Activated CD4-positive, alpha-beta T cell treated with anti-CD3 and anti-CD28 coated beads, Interleukin-2, amount 50 U/mL, for 48 hours (primary cell): ENCODE measurements at places on chromosomes 5 and 9.

DNA sequence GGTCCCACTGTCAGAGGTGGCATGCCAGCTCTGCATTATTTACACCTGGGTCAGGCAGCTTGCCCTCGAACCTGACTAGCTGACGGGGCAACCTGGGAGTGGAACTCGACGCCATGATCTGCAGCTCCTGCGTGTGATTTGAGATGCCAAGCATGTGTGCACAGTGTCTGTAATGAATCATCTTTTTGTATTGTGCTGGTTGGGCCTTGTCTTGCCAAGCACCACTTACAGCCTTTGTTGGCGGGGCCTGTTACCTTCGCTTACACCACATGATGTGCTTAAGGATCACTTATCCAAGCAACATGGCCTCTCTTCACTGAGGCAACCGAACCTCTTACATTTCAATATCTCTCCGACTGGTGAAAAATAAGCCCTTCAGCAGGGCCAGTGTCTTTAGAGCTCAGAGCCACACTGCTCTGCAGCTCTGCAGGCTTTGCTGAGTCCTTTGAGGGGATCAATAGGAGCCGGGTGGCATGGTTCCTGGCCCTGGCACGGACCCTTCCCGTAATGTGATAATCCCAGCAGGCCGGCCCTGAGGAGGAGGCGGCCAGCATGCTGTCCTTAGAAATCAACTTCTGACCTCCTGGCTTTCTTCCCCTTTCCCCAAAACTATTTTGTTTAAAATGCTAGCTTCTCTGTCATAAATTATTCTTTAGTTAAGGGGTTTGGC, 297.7 kb upstream of the CD180 start:
- DNase-seq = no peak

DNA sequence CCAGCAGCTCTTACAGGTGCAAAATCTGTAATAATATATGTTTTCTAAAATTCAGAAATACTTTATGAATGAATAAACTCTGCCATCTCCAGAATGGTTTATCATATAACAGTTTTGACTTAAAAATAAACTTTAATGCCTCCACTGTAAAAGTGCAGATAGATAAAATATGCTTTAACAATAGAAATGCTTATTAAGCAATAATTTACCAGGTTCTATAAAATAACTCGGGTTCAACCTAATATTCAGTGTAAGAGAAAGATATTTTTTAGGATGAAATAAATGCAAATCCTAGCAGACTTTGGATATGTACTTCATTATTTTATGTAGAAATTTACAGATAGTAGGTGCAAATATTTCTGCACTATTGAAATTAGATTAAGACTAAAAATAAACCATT, 74.1 kb downstream of the FBXL7 start:
- no peak for DNase-seq

DNA sequence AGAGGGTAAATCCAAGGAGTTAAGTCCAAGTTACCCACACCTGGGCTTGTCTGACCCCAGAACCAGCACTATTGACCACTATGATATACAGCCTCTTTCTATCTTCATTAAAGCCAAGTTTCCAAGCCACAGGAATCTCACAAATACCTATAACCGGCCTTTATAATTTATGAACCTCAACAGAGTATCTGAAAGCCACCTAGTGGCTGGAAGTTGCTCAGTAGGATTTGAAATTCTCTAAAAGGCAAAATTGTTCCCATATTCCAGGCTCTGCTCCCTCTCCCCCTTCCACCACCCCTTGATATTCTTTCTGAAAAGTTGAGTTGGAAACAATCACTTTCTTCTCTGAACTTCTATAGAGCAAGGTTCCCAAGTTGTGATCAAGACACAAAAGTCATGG, 106.4 kb upstream of the GPR151 start:
- no peak for DNase-seq

DNA sequence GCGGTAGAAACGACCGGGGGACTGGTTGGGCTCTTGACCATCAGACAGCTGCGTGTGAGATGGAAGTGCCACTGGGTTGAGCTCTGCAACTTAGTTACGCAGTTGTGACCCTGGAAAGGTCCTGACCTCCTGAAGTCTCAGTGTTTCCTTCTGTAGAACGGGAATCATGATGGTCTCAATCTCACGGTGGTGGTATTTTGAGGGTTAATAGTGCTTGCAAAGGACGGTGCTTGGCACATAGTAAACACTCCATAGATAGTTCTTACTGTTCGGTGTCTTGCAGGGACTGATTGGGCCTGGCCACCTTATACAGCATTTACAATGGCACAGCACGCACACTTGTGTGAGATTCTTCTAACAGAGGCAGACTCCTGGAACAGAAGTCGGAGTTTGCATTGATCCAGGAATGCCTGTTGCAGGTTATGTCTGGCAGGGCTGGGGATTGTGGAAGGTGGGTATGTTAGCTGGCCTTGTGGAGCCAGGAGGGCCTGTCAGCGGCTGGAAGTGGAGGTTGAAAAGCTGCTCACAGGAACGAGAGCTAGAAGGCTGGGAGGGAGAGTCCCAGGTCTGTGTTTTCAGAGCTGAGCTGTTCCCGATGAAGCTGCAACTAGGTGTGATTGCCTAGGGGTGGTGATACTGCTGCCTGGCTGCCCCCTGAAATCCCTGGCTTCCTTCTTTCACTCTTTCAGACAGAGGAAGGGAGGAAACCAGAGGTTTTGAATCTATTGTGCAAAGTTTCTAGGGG, 962 bp upstream of the TXN start:
- peak; percentile 35 for DNase-seq

GRCh38 chr9:23638837-23639426, 187.1 kb downstream of the ELAVL2 start:
- DNase-seq = no peak

DNA sequence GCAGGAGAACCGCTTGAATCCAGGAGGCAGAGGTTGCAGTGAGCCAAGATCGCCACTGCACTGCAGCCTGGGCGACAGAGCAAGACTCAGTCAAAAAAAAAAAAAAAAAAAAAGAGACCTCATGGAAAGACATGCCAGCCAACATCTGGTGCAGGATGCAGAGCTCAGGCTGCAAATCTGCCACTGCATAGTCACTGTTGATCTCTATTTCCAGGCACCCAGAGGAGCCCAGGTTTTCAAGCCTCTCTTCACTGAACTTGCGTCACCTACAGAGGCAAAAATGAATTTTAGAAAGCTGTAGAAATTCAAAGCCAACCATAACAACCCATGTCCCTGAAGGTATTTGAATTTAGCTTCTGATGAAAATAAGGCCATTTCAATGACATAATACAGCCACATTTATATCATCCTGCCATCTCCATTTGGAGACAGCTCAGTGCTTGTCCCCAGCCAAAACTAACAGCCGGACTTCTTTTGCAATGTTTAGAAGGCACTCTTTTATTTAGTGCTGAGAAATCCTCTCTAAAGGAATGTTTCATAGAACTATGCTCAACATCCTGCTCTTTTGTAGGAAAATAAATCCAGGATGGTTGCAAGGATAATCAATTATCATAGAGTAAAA, 113.3 kb downstream of the SNX18 start:
- DNase-seq = no peak

DNA sequence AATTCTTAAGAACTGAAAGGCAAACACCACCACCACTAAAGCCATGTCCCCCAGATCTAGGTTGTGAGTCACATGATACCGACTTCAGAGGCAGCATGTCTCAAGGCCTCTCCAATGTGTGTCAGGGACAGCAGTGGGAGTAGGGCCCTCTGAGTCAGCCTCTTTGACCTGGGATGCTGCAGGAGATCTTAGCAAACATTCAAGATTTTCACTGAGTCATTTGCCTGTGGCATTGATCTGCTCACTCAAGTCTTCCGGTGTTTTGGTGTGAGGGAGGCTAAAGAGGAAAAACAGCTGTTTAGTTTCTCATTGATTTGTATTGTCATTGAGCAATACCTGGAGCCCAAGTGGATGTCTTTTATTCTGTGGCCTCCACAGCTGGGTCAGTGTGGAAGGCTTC, 36.1 kb downstream of the TMC1 start:
- peak; percentile 71 for DNase-seq

DNA sequence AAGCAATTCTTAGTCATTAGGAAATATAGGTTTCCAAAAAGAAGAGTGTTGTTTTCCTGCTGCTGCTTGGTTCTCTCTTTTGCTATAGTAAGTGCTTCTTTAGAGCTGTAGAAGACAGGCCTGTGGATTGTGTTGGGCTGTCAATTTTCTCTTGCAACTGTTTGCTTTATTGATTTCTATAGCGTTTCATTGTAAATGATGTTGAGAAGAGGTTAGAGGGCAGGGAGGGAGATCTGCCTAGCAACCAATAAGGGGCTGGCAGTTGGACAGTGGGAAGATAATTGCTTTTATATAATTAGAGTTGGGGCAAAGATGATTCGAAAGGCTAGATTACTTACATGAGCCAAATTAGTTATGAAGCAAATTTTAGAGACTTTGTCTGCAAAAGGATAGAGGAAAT, 11.1 kb downstream of the UNC13B start:
- DNase-seq = no peak

GRCh38 chr5:148085977-148086705, 22.4 kb downstream of the SPINK5 start:
- DNase-seq = no peak

DNA sequence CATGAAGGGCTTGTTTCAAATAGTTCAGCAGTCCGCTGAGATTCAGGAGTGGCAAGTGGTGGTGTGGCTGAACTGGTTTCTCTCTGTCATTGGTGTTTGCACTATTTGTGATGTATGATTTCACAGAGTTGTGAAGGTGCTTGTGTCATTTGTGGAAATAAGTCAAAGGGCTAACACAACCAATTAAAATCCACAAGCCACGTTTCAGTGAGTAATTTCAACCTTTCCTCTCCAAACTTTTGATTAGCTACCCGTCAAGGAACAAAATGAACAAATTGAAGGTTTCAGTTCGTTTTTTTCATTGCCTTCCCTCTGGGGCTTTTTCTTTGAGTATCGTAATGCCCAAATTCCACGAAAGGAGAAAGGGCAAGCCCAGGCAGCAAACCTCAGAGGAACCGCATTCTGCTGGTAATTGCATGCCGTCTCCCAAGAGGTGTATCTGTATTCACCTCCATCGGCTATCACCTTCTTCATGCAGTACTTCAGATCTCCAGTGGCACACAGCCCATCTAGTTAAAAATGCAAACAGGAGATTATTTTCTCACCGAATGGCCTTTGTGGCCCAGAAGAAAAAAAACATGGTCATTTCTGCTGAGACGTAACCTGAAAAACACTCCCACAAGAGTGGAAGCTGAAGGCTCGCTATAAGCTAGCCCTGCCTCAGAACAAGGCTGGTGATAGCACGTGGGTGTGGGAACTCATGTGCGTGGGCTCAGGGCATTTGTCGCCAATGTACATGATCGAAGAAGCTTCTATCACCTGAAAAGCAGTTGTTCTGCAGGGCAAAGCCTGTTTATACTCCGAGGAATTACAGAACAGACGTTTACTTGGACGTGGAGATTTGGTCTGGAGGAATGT, 197.1 kb downstream of the NR3C1 start:
- no peak for DNase-seq

DNA sequence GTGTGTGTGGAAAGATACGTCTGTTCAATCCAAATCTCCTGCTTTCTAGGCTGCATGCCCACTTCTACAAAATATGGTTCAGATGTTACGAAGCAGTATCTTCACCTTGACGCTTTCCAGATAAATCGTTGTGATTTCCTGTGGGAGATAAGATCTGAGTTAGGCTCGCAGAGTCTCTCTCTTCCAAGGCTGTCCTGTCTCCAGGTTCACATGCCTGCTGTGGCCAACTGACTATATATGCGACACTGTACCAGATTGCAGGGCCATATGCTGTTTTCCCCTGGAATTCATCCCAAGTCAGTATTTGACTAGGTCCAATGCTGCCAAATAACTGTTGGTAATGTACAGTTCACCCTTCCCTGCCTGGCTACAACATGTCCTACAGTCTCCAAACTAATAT, 47.9 kb downstream of the TMEM252 start:
- DNase-seq = no peak

DNA sequence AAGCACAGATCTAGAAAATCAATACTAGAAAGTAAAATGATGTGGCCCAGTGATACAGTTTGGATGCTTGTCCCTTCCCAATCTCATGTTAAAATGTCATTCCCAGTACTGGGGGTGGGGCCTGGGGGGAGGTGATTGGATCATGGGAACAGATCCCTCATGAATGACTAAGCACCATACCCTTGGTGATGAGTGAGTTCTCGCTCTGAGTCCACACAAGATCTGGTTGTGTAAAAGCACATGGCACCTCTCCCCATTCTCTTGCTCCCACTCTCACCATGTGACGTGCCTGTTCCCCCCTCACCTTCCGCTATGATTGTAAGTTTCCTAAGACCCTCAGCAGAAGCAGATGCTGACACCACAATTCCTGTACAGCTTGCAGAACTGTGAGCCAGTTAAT, 234.2 kb upstream of the CDH6 start:
- no peak for DNase-seq

GRCh38 chr5:59813761-59814536, 79.6 kb downstream of the PDE4D start:
- DNase-seq = peak; percentile 8

GRCh38 chr9:12464400-12464799, 228.8 kb upstream of the TYRP1 start:
- no peak for DNase-seq

DNA sequence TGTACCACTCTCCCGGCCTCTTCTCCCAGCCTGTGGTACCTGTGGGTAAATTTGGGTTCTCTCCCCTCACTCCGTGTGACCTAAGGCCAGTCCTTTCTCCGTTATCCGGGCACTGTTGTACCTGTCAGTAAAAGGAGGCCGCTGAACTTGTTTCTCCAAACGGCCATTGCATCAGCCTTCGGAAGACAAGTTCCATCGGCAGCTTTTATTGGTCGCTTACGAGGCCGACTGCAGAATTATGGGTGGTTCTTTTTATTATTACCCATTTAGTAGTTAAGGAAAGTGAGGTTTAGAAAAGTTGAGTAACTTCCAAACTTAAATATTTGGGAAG, 558 bp downstream of the GRPEL2 start:
- peak; percentile 29 for DNase-seq

DNA sequence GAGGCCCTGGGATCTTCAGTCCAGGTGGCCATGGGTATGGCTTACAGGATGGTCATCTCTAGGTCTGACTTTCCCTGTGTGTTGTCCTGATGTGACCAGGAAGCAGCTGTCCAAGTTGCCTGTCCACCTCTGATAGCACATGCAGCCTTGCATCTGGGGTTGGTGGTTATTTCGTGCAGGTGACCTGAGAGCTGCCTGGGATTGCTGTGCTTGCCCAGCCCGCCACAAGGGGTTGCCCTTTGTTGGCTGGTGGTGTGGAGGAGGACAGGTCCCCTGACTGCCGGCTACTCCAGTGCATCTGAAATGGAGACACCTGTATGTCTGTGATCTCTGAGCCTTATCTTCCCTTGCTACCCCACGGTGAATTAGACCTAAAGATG, 212.6 kb downstream of the ARHGAP26 start:
- DNase-seq = no peak

DNA sequence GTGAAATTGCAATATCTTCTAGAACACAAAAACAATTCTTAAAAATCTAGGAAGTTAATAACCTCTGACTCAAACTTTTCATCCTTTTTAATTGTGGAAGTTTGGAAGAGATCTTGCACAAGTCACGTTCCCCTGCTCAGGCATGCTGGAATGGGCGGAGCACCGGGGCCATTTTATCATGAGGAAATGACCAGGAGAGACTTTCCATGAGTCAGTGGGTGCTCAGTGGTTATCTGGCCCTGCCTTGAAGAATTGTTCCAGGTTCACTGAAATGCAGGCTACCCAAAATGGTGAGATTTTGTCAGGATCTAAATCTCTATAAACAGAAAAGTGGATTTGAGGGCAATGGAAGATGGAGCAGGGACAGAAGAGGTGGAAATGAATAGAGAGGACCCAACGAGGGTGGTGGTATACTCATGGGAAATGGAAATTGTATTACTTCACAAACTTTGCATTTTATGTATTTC, 61.2 kb downstream of the FYB1 start:
- no peak for DNase-seq

- DNase-seq = no peak
Measured at GRCh38 chr9:111559000-111559610, 34.1 kb downstream of the ZNF483 start.

GRCh38 chr5:144361406-144361805, 190.7 kb downstream of the KCTD16 start:
- DNase-seq = no peak
